Type B pancreatic cell (in vitro differentiated cells): ENCODE measurements at places on chromosomes 12 and 14. TPM values are rescaled to one million over a fixed set of nuclear protein-coding genes. Genes with fewer than 3 reads are reported as not detected.
A peak's percentile ranks its signal among the peaks of the same experiment; 100 is the strongest.

SERPINA3 gene
- total RNA-seq = 3.5 and 7.1 TPM in 2 replicates

CYP27B1 gene
- total RNA-seq = 1.4 and 2.2 TPM in 2 replicates

TDRD9 gene
- not detected in 2 replicates for total RNA-seq

PRH2 gene
- total RNA-seq = not detected in 2 replicates

DPPA3 gene
- total RNA-seq = not detected in 2 replicates

DNA sequence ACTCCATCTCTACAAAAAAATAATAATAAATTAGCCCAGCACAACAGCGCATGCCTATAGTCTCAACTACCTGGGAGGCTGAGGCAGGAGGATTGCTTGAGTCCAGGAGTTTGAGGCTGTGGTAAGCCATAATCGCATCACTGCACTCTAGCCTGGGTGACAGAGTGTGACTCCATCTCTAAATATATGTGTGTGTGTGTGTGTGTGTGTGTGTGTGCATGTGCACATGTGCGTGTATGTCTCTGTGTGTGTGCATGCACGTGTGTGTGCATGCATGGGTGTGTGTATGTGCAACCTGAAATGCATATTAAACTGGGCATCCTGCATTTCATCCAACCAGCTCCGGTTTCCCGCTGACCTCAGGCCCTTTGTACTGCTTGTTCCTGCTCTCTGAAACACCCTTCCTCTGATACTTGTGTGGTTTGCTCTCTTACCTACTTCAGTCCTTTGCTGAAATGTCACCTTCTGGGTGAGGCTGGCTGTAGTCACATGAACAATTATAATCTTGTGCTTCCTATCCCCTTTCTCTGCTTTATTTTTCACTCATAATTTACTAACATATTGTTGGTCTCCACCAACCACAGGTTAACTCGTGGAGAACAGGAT lies 46.9 kb downstream of the PHLDA1 start:
- no peak overlapping the region for H3K4me3 ChIP-seq
- peaks cover 7% of the 10 kb centered on the region for H3K36me3 ChIP-seq
- H3K27ac ChIP-seq = no peak overlapping the region

DNA sequence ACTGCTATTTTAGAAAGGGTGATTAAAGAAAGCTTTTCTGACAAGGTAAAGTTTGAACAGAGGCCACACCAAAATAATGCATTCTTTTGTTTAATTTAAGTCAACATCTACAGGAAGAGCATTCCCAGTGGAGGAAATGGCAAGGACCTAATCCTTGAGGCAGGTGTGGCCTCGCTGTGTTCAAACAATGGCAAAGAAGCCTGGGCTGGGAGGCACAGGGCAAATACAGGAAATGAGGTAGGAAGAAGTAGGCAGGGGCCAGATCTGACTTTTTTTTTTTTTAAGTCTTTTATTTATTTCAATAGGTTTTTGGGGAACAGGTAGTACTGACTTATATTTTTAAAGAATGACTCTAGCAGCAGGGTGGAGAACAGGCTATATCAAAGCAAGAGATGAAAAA lies 53.5 kb downstream of the ARMH4 start:
- H3K27ac ChIP-seq = no peak overlapping the region
- no peaks in the 10 kb centered on the region for H3K27me3 ChIP-seq
- peaks cover 8% of the 10 kb centered on the region for H3K36me3 ChIP-seq
- no peak overlapping the region for H3K4me3 ChIP-seq
- H3K4me1 ChIP-seq = no peaks in the 10 kb centered on the region
- no peak for DNase-seq

- DNase-seq = no peak
- no peaks in the 10 kb centered on the region for H3K36me3 ChIP-seq
- H3K27ac ChIP-seq = no peak overlapping the region
- no peaks in the 10 kb centered on the region for H3K27me3 ChIP-seq
Measured at GRCh38 chr14:53346988-53347387, 193.9 kb upstream of the DDHD1 start.

DNA sequence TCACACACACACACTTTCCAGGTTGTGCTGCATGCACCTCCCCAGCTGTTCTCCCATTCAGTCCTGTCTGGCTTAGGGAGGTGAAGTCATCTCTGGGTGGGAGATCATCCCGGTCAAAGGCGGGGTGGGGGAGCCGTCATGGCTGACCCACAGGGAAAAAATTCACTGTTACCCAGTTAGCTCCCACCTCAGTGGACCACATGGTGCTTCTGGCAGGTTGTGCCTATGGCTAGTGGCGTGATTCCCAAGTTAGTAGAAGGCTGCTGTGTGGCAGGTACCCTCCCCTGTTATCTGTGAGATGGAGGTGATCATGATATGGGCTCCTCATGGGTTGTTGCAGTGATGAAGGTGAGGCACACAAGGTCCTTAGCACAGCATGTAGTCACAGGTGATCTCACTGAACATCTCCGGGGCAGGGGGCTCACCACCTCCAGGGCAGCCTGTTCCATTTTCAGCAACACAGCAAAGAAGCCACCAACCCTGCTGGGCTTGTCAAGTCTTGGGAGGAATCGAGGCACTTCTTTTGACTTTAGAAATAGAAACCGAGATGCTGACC lies 154.9 kb upstream of the CCND2 start:
- H3K36me3 ChIP-seq = no peaks in the 10 kb centered on the region
- no peak overlapping the region for H3K4me3 ChIP-seq
- DNase-seq = peak; percentile 40
- H3K4me1 ChIP-seq = peaks cover 10% of the 10 kb centered on the region

DNA sequence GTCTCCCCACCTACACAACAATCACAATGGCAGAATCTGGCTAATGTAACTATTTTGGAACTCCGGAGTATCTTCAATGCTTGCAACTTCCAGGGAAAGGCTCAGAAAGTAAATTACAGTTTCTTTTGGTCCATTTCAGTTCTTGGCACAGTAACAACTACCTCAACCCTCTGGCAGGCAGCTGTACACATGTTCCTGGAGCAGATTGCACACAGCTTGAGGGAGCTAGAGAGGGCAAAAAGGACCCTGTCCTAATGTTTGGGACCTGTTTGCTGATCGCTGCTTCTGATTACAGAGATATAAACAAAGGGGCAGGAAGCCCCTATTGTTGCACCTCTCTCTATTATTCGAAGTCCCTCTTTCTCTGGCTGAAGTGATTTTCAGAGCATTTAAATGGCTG lies 35.2 kb upstream of the SLC38A1 start:
- peaks cover 4% of the 10 kb centered on the region for H3K4me1 ChIP-seq
- H3K4me3 ChIP-seq = no peak overlapping the region
- peaks cover 7% of the 10 kb centered on the region for H3K27me3 ChIP-seq
- no peak overlapping the region for H3K27ac ChIP-seq
- no peak for DNase-seq
